ENCODE measurements at places on chromosomes 5 and 9.

DNA sequence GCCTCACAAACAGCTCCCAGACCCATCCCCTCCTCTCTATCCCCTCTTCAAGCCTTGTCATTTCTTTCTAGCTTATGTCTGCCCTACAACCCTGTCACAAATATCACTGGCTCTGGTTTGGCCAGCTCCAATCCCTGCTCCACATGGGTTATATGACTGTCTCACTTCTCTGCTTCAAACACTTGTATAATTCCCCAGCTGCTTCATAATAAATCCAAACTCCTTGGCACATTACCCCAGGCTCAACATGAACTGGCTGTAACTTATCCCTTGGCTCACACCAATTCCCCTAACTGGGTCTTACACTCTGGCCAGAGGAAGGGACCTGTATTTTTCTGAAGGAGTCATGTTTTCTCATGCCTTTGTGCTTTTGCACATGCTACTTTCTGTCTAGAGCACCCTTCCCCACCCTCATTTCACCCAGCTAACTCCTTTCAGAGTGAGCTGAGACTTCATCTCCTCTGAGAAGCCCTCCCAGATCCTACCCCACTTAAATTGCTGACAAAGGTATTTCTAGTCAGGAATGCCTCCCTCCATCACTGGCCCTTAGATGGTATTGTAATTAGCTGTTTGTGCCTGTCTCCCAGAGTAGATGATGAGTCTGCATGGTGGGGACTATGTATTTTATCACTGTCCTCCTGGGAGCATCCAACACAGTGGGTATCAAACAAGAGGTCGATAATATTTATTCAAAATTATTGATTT is 5.3 kb downstream of the PRXL2C start:
- DNase-seq, result no peak

DNA sequence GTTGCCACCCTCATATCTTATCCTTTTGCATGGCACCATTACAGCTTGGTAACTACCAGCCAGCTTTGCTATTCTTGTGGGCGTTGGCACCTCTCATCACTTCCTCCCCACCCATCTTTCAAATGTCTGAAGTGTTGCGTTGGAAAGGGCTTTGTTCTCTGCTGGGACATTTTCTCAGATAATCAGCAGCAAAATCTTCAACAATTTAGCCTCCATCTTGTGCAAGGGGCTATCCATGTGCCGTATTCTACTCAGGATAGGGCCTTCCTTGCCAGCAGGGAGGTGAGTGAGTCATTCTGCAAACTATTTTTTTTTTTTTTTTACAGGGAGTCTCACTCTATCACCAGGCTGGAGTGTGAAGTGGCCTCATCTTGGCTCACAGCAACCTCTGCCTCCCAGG is 62.1 kb upstream of the NUDT12 start:
- DNase-seq, result no peak

GRCh38 chr5:138955671-138956295 is 80.6 kb upstream of the LRRTM2 start:
- DNase-seq, result no peak

DNA sequence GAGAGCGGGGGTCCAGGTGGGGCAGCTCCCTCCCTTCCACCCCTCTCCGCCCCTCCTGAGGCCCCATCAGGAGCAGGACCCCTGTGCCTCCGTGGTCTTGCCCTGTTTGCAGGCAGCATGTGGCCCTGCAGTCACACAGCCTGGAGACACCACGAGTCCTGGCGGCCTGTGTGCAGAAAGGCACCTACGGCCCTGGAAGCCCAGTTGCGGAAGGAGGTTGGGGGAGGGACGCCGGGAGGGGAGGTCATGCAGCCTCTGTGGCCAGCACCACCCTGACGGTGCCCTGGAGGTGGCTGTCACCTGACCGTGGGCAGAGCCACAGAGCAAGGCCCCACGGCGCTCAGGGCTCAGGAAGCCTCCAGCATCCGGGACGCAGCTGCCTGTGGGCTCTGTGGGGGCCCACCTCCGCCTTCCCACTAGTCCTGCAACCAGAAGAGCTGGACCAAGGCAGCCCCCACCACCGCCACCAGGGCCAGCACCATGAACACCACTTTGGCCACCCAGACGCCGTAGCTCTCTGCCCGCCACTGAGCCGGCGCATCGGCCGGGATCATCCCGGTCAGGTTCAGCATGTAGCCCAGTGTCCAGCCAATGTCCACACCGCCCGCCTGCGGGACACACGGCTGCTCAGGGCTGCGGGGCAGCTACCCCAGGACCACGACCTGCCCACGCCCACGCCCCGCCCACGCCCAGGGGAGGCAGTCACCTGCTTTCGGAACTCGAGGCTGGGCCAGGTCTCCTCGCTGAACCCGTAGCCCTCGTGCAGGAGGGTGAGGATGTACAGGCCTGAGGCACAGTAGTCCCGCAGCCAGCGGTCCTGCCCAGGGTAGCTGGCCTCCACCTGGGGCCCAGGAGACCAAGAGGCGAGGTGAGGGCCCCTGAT is 6.4 kb downstream of the ENTPD8 start:
- no peak for DNase-seq

DNA sequence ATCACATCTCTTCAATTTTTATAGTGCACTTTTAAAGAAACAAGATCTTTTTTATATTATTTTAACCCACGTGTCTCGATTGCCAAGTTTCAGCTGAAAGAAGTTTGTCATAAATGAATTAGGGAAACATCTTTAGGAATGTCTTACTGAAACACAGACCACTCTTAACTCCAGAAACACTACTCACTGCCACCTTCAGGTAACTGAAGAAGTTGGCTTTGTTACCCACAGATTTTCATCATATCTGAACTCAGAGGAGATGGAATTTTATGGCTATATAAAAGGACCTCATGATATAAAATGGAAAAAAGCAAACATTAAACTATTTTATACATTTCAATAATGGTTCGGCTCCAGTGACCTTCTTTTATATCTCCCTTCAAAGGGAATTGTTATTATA is 158.0 kb downstream of the SEMA5A start:
- DNase-seq, result no peak

DNA sequence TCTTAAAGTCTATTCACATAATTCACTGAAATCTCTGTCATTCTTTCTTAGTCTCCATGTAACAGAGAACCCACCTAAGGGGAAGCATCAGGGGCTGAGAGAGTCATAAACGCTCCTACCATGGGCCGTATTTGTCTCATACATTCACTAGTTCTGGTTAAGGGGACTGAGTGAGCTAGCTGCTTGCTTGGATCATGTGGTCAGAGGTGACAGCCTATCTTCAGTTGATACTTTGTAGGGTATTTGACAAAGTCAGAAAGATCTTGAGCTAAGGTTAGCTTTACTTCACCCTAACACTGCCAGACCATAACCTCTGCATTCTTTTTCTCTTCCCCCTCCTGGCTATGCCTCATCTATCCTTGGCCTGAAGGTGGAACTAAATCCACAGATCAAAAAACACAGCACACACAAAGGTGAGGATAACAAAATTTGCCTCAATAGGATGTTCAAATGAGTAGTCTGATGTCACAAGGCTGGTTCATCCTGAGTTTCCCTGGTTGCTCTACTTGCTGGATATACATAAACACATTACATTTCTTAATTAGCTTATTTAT is 66.5 kb downstream of the MARCHF3 start:
- no peak for DNase-seq

DNA sequence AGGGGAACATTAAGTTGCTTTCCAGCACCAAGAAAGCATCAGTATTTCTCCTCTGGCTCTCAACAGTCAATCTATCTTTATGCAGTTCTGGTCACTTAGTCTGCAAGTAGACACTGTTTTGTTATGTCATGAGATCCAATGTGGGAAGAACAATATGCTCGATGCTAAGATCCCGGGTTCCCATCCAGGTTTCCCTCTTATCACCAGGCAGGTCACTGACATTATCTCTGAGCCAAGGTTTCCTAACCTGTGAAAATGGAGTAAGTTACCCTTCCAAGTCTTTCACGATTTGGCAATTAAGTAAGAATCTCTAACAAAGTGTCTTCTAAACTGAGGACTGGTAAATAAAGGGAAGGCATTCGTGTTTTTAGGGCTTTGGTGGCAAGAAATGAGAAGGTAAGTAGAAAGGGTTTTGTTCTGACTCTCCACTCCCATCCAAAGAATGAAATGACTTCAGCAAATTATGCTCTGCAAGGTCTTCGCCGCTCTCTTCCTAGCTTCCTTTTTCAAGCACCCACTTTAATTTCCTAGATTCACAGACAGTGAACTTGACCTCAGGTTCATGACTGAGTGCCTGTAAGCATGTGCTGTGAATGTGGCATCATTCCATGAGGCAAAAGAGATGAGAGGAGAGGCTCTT is 86.4 kb downstream of the DCP2 start:
- no peak for DNase-seq

GRCh38 chr5:169798906-169799660 is 162.0 kb downstream of the DOCK2 start:
- no peak for DNase-seq

DNA sequence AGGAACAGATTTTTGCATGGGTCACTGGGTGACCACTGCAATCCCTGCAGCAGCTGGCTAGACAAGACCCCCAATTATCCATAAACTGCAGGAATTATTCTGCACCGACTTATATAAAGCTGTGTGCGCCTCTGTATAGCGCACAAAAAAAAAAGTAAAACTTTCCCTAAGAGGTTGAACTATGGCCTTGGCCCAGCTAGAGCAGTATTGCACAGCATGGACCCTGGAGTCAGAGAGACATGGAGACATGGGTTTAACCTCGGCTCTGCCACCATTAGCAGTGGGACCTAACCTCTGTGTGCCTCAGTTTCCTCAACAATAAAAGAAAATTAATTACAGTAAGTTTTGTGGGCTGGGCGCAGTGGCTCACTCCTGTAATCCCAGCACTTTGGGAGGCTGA is 17.1 kb upstream of the GRPEL2 start:
- DNase-seq, result no peak

DNA sequence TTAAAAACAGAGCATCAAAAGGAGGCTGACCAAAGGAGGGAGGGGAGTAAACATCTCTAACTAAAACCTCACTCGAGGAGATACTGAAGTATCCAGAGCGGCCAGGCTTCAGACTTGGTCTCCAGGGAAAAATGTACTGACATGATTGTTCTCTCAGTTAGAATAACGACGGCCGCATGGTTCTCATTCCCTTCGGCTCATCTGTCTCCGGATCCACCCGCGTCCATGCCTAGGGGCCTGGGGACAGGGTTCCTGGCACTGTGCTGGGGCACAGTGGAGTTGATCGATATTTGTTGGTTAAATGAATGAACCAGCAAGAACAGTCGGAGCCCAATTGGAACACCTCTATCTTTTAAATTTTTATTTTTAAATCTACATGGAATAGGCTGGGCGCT is 167.1 kb upstream of the PHYKPL start:
- DNase-seq, result no peak

DNA sequence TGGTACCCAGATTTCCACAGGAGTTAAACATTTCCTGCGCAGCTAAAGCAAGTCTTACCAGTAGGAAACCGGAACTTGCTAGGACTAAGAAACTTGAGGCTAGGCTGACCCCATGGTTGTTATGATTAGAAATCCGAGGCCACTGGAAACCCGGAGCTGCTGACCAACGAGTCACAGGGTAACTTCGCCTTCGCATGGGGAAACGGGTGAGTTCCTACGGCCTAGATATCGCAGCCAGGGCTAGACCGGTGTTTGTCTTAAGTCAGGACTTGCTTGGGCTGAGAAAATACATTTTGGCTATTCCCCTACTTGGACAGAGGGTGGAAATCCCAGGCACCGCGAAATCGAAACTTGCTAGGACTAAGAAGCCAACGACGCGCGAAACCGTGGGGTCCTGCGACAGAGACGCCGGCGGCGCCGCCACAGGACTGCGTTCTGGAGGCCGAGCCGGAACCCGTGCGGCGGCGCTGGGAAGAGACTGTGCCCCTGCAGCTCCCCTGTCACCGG is 1.6 kb upstream of the ANXA2R start:
- DNase-seq, result peak; percentile 84

DNA sequence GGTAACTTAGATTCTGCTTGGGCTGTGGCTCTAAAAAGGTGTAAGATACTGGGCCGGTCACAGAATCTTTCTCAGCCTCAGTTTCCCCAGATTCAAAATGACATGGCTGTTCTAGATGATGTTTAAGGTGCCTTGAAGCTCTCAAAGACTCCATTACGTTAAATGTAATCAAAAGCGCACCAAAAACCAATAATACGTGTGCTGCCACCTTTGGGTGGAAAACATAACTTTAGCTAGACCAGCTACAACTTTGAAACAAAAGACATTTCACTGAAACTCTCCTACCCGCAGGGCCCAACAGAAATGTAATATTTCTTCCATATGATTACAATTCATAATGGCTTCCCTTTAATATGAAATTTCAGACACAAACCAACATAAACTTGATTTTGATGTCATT is 35.0 kb upstream of the PCSK5 start:
- peak; percentile 7 for DNase-seq

DNA sequence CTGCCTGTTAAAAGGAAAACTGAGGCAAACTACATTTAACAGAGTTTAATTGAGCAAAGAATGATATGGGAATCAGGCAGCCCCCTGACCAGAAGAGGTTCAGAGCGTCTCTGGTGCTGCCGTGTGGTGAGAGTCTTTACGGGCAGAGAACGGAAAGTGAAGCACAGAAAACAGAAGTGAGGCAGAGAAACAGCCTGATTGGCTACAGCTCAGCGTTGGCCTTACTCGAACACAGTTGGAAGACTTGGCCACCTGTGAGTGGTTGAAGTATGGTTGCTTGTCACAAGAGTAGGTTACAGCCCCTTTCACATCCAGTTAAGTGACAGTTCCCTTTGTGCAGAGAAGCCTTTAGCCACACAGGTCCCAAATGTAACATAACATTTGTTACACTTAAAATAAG is 16.9 kb upstream of the FBP1 start:
- peak; percentile 91 for DNase-seq

DNA sequence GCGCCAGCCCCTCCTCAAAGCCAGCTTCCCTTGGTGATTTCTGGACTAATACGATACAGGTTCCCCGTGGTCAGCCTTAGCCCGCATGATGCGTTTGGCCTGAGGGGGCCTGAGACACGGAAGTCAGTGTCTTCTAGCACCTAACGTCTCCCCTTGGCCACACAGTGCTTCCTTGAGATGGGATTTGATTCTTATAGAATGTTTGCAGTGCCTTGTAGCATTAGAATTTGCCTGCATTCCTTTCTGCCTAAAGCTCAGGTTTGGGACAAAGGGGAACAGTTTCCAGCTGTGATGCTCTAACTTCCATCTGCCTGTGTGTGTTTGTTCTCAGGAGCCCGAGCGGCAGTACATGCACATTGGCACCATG is 34.4 kb downstream of the CFAP90 start:
- no peak for DNase-seq

DNA sequence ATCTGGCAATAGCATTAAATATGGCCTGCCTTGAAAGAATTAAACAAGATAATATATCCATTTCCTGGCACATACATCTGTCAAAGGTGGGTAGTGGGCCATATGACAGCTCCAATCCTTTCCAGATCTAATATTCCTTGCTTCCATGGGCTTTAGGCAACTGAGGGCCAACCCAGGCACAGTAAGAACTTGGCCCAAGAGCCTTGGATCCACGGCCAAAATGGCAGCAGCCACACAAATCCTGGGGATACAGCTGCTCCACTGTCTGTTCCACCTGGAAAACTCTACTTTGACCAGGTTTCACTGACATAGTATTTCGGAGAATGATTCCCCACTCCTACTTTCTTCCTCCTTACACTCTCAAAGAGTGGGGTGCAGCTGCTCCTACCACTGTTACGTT is 13.3 kb downstream of the HAVCR1 start:
- DNase-seq, result no peak

GRCh38 chr5:102845041-102845440 is 89.9 kb downstream of the PAM start:
- DNase-seq, result no peak
